ENCODE measurements at places on chromosomes 16 and 17.
A peak's percentile ranks its signal among the peaks of the same experiment; 100 is the strongest.

DNA sequence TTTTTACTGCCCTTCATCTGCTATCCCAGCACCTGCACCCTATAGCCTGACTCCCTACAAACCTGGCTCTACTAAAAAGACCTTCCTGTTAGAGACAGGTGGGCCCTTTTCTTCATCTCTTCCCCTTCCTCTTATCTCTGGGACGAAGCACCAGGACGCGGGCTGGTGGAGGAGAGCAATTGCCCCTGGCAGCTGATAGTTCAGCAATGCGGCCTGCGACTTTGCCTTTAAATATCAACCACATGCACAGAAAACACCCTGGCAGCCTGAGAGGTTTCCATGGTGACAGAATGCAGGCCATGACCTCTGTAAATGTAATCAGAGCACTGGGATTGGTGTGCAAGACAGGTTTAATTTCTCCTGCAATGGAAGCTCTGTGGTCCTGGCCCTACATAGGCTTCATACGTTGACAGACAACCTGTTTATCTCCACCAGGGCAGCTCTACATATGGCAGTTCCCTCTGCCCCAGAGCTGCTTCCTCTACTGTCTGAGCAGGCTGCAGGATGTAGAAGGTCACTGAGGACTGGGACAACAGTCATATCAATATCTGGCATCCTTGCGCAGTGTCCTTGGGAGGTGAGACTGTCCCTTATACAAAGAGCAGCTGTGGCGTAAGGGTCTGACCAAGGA lies 10.0 kb upstream of the SKAP1 start:
- DNase-seq = peak; percentile 56

DNA sequence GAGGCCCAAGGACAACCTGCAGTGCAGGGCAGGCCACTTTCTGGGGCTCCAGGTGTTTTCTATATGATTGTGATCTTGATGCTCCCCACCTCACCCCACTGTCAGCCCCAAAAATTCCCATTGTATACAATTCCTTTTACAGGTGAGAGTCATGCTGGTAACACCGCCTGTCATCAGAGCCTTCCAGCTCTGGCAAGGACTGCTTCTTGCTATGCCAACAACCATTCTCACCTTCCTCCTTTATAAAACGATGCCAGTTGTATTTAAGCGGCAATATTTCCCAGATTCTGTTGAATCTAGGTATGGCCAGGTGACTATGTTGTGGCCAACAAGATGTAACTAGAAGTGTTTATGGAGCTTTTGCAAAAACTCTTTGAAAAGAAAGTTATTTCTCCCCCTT lies 30.4 kb upstream of the CALB2 start:
- no peak for DNase-seq

GRCh38 chr17:15263206-15263579 lies 1.9 kb downstream of the PMP22 start:
- no peak for DNase-seq

- DNase-seq = no peak
These were observed 124.0 kb upstream of the CORO6 start for GRCh38 chr17:29746669-29747068.

DNA sequence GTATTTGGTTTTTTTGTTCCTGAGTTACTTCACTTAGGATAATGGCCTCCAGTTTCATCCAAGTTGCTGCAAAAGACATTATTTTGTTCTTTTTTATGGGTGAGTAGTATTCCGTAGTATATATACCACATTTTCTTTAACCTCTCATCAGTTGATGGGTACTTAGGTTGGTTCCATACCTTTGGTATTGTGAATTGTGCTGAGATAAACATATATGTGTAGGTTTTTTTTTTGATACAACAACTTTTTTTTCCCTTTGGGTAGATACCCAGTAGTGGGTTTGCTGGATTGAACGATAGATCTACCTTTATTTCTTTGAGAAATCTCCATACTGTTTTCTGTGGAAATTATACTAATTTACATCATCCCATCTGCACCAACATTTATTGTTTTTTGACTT lies 6.8 kb downstream of the EFCAB13 start:
- no peak for DNase-seq

DNA sequence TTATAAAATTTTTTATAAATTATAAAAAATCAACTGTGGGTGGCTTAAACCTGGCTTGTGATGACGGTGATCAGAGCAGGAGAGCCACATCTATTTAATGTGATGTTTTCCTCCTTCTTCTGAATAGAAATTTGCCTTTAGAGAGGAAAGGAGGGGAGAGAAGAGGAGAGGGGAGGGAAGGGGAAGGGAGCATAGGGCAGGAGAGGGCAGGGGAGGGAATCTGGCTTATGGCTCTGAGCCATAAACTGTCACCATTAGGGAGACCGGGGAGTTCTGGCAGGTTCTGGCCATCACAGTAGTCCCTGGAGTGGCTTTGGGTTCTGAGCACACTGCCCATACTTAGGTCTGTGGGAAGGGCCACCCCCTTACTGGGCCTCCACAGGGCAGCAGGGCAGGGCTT lies 167.8 kb downstream of the ENGASE start:
- DNase-seq = no peak

- DNase-seq = no peak
These were observed 4.3 kb downstream of the ZFP1 start for GRCh38 chr16:75152635-75153034.

GRCh38 chr17:49979748-49980479 lies 10.9 kb downstream of the DLX4 start:
- no peak for DNase-seq

GRCh38 chr16:65118871-65119270 lies 3.0 kb downstream of the CDH11 start:
- no peak for DNase-seq

DNA sequence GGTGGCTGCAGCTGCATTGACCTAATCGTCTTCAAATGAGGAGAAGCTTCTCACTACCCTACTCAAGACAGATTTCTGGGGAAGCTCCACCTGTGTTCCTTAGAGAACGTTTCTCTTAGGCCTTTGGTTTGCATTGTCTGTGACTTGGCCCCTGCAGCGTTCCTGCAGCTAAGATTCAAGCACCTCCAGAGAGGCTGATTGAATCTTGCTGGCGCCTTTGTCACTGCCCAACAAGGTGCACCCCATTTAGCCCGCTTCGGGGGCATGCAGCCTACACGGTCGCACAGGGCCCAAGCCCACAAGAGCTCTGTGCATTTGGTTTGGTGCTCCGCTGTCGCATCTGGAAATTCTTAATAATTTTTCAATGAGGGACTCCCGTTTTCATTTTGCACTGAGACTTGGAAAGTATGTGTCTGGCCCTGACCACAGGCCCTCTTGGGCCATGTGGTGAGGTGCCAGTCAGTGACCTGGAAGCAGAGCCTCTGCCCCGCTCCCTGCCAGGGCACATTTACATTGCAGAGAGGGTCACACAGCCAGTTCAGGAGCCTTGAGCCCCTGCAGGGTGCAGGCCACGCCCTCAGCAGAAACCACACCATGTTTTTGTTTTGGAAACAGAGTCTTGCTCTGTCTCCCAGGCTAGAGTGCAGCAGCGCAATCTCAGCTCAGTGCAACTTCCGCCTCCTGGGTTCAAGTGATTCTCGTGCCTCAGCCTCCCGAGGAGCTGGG lies 51.1 kb upstream of the CACNG5 start:
- DNase-seq = no peak

DNA sequence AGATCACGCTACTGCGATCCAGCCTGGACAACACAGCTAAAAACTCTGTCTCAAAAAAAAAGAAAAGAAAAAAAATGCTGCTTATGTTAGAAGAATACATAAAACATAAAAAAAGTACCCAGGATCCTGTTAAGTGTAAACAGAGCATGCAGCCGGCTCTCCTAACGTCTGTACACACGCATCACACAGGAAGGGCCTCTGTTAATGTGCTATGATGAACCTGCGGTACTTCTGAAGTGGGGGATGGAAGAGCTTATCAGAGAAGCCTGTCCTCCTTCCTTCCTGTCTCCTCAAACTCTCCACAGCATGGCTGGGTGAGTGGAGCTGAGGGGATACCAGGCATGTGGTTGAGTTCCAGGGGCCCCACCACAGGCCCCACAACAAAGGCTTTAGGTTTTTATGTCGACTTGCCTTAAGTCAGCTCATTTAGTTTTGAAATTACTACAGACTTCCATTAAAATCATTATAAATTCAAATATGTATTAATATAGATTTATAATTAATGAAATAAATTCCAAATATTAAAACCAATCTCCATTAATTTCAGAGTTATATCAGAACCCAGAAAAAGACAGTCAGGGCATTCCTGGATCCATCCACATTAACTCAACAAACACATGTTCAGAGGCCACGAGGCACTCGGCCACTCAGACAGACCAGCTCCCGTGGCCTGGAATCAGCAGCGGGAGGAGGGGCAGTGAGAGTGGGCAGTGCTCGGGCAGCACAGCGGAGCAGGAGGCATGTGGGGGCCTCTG lies 11.7 kb downstream of the CCDC57 start:
- DNase-seq = peak; percentile 46

DNA sequence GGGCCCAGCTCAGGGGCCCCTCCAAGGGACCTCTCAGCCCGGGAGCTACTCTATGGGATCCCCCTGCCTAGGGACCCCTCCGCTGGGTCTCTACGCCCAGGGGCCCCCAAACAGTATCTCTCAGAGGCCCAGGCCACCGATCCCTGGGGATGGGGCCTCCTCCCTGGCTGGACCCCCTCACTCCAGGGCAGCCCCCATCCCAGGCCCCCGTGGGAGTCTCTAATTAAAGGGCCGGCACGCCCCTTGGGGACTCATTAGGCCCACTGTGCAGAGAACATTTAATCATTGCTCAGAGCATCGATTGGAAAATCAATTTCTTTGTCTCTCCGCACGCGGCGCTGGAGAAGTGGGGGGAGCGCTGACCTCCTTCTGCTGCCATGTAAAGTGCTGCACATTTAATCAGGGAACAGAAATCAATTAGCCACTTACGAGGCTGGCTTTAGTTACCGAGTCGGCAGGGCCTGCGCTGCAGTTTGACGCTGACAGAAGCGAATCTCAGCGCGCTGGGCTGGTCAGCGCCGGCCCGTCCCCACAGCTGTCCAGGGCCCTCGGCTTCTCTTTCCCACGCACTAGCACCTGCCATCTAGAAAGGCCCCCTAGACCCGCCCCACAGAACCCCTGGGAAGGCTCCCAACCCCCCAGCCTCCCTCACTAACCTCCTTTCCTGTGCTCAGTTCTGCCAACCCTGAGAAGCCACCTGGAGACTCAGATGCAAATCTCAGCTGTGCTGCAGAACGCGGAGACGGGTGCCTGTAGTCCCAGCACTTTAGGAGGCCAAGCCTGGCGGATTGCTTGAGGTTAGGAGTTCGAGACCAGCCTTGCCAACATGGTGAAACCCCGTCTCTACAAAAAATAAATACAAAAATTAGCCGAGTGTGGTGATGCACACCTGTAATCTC lies 20.2 kb upstream of the C1QL1 start:
- no peak for DNase-seq

- DNase-seq = no peak
These were observed 16.8 kb downstream of the HIC1 start for GRCh38 chr17:2071455-2072281.

GRCh38 chr16:80404847-80405246 lies 135.9 kb upstream of the DYNLRB2 start:
- DNase-seq = no peak

- DNase-seq = no peak
These were observed 112.4 kb downstream of the FTO start for GRCh38 chr16:53816211-53816836.

GRCh38 chr16:56258508-56259424 lies 67.5 kb downstream of the GNAO1 start:
- DNase-seq = no peak

- peak; percentile 70 for DNase-seq
These were observed 2.1 kb upstream of the IRX5 start for GRCh38 chr16:54928411-54929089.

GRCh38 chr17:34135841-34136240 lies 119.2 kb upstream of the CCL2 start:
- DNase-seq = no peak

DNA sequence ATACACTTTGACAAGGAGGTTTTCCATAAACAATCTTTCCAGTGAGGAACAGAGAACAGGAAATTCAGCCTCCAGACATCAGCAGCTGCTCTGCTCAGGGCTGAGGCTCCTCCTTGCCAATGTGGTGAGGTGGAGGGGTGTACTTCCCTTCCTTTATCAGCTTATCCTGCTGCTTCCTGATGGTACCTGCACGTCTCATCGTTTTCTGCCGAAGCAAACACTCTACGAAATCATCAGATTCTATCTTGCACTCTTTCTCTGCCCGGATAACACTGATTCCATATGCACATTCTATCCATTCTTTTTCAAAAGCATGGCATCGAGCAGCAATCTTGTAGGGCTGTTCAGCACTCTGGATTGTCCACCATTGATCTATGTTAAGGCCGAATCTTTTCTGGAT lies 15.4 kb upstream of the SEZ6 start:
- DNase-seq = no peak

- DNase-seq = no peak
These were observed 802 bp upstream of the TOB1 start for GRCh38 chr17:50866950-50867362.

DNA sequence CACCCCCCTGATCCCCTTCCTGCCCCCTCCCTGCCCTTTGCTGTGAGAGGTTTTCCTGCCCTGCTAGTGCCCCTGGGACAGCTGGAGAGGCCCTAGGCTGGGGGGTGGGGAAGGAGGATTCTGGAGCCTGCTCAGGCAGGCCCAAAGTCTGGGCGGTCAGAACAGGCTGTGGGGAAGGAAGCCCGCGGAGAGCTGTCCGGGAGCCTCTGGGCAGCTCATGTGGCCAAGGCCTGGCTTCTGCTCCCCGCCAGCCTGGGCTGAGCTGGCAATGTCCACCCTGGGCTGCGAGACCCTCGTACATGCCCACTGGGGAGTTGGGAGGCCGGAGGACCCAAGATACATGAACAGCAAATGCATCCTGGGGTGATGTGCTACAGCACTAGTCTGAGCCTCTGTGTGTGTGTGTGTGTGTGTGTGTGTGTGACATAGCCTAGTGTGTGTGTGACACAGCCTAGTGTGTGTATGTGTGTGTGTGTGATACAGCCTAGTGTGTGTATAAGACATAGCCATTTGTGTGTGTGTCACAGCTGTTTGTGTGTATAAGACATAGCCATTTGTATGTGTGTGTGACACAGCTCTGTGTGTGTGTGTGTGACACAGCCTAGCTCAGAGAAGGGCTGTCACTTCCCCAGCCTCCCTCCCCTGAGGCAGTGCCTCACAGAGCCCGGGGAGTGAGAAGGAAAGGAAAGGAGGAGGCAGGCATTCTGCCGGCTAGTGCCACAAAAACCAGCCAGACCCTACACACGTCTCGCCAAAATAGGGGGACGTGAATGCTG lies 201.4 kb upstream of the CIBAR2 start:
- DNase-seq = no peak

DNA sequence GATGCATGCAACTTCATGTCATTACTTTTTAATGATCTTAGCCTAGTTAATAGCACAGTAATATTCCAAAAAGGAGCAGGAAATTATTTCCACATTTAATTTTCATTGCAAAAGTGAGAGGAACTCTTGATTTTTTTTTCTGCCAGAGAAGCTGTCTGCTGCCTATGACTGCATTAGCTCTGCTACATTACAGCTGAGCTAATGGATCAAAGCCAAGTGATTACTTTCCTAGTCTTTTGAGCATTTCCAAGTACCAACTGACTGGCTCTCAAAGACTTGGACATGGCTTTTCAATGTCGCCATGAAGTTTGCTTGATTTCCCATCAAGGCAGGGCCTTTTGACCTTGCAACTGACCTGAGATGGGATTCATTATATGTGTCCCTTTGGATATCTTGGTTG lies 356.6 kb upstream of the XYLT1 start:
- no peak for DNase-seq

- no peak for DNase-seq
These were observed 143.3 kb downstream of the AATF start for GRCh38 chr17:37092071-37092470.

Data from K562 (cell line).